ENCODE measurements at places on chromosomes 12 and 14.
A peak's percentile ranks its signal among the peaks of the same experiment; 100 is the strongest.

DNA sequence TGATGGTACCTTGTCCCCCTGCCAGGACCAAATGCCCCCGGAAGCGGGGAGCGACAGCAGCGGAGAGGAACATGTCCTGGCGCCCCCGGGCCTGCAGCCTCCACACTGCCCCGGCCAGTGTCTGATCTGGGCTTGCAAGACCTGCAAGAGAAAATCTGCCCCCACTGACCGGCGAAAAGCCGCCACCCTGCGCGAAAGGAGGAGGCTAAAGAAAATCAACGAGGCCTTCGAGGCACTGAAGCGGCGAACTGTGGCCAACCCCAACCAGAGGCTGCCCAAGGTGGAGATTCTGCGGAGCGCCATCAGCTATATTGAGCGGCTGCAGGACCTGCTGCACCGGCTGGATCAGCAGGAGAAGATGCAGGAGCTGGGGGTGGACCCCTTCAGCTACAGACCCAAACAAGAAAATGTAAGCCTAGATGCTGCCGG is 410 bp downstream of the MYF6 start:
- DNase-seq: no peak

DNA sequence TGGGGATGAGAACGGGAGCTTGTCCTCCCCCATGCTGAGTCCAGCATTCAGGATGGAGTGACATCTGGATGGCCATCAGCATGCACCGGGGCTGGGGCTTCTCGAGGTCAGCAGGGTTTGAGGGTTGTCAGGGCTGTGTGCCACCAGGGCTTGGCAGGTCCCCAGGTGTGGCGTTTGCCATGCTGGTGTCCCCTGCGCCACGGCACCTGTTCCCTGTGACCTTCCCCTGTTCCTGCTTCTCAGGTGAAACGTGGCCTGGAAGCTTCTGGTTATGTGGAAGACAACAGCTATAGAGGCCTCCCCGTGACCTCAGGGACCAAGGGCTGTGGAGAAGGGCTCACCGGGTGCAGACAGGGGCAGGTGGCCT is 152.4 kb downstream of the KIF26A start:
- no peak for DNase-seq

- no peak for DNase-seq
These were observed 4.4 kb downstream of the C12orf54 start for GRCh38 chr12:48486679-48487078.

DNA sequence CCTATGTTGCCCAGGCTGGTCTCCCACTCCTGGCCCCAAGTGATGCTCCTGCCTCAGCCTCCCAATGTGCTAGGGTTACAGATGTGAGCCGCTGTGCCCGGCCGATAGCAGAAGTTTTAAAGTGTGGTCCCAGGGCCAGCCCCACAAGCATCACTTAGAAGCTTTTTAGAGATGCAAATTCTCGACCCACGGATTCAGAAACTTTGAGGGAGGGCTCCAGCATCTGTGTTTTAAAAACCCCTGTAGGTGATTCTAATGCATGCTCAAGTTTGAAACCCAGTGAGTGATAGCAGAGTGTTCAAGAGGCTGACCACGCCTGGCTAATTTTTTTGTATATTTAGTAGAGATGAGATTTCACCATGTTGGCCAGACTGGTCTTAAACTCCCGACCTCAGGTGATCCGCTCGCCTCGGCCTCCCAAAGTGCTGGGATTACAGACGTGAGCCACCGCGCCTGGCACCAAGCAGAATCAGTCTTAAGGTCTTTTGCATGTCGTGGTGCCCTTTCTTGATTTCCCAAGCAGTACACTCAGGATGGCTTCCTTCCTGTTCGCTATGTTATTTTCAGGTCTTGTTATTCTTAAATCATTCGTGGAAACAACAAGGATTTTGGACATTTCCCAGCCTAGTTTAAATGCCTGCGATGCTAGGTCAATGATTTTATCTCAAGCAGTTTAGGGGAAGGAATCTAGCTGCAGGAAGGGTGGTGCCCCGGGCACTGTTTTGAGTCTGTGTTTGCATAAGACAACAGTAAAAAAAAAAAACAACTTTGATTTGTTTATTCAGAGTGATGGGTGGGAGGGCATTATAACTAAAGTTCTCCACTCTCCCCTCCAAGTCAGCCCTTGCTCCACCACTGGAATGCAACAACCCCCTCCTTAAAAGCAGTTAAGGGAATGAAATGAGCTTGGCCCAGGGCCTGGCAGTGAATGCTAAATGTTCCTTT is 9.2 kb upstream of the RILPL2 start:
- DNase-seq: no peak

- no peak for DNase-seq
These were observed 2.9 kb downstream of the LMNTD1 start for GRCh38 chr12:25550186-25550585.

- no peak for DNase-seq
These were observed 37.4 kb upstream of the TMEM179 start for GRCh38 chr14:104641753-104642539.

GRCh38 chr12:8678661-8679111 is 16.1 kb upstream of the MFAP5 start:
- no peak for DNase-seq

GRCh38 chr12:101685092-101685491 is 12.3 kb upstream of the CHPT1 start:
- DNase-seq: no peak

DNA sequence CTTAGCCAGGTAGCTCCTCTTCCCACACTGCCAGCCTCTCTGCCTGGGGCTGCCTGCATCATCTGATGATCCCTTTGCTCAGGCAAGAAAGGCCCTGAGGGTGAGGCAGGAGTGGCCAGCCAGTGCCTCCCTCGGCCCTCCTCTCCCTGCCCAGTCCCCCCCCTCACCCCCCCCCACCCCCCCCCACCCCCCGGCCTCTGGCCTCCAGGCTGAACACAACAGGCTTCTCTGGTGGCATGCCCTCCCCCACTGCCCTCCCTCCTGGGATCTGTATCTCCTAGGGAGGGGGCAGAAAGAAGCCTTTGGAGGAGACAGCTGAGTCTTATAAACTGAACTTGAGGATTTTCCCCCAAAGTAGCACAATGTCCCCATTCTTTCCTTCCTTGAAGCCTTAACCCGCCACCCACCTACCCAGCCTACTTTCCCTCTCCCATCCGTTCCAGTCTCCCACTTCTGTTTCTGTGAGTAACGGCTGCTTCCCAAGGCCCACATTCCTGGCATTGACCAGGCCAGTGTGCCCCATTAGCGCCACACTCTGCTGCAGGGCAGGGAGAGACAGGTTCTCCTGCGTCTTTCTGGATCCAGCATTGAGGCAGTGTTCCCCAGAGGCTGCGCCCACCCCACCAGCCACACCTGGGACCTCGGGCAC is 82.1 kb downstream of the B4GALNT3 start:
- DNase-seq: no peak

GRCh38 chr12:105289114-105289904 is 41.2 kb upstream of the C12orf75 start:
- no peak for DNase-seq

DNA sequence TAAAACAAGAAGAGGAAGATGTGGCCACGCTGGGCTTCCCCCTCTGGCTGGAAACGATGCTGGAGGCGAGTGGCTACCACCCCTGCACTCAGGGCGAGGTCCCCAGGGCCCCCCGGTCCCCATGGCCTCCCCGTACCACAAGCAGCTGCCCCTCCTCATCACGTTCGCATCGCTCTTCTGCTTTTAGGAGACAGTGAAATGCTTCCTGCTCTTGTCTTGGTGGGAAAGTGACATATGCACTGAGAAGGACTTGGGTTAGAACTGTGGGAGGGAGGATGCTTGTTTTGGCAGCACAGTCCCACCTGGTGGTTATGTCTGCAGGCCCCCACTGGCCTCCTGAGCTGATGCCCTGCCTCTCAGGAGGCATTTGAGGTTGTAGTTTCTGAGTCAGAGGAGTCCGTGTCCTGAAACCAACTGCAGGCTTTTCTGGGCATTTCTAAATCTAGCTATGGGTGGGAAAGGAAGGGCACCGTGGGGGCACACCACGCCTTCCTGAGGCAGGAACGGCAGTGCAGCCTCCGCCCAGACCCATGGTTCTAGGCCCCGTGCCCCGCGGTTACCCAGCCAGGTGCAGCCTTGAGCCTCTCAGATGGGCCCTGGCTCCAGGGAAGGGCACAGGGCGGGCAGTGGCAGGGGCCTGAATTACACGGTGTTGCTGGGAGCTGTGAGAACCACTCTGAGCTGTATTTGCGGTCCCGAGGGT is 139.3 kb downstream of the ADGRD1 start:
- no peak for DNase-seq

GRCh38 chr12:98939350-98939749 is 294.3 kb downstream of the APAF1 start:
- DNase-seq: no peak

GRCh38 chr14:101814934-101815333 is 53.4 kb downstream of the PPP2R5C start:
- no peak for DNase-seq

DNA sequence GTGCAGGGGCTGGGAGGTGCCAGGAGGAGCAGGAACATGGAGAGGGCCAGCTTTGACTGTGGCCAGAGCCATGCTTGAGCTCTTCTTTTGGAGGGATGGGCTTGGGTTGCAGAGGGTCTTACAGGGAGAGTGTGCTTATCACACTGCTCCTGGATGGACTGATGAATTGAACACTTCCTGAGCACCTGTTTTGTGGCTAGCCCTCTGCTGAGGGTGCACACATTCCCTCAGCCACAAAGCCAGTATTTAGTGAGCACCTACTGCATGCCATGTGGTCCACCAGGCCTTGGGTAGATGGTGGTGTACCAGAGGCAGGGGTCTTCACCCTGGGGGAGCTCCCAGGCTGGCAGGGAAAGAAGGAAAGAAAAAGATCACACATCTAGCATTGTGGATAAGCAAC is 118.9 kb downstream of the SLC25A47 start:
- no peak for DNase-seq

DNA sequence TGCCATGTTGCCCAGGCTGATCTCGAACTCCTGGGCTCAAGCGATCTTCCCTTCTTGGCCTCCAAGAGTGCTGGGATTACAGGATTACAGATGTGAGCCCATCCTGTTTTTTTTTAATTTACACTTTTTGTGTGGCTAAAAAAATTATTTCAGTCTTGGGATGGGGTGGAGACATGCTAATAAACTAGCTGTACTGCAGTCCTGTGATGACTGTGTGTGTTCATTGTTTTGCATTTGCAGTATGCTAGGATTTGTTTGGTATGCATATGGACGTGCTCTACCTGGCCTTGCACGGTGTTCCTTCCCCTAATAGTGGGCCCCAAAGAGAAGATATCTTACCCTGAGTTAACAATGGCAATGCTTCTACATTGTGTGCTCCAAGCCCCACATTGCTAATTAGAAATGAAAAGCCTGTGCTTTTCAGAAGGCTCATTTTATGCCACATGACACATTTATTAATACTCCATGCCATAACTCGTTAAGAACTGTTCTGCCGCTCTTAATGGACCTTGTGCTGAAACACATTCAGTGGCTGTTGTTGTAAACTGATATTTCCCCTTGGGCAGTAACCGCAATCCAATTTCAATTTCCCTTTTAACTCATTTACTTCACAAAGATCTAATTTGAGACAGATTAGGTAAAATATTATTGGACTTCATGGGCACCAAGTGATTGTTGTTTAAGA is 86.4 kb downstream of the SCN8A start:
- DNase-seq: no peak

GRCh38 chr12:5518584-5519365 is 86.9 kb downstream of the NTF3 start:
- DNase-seq: no peak

- no peak for DNase-seq
These were observed 9.7 kb upstream of the POP5 start for GRCh38 chr12:120590741-120591407.

DNA sequence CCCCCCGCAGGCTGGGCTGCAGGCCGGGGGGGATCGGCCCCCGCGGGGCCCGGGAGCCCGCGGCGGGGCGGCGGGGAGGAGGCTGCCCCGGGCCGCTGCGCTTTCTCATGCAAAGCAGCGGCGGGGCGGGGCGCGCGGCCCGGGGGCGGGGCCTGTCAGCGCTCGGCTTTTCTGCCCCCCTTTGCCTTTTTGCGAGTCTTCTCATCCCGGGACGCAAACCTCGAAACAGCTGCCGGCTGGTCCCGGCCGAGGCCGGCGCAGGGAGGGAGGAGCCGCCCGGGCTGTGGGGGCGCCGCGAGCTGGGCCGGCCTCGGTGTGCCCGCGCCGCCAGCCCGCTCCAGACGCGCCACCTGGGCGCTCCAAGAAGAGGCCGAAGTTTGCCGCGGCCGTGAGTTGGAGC is at the start of gene FZD10:
Gene FZD10 (plus strand): TSS at position 198 of the 400 bp plus-strand sequence. CDS start 479 bp downstream, outside the sequence.
- DNase-seq: no peak

GRCh38 chr12:95767703-95768102 is 22.9 kb downstream of the NTN4 start:
- DNase-seq: no peak

GRCh38 chr14:32567543-32568384 is 238.7 kb downstream of the AKAP6 start:
- no peak for DNase-seq

DNA sequence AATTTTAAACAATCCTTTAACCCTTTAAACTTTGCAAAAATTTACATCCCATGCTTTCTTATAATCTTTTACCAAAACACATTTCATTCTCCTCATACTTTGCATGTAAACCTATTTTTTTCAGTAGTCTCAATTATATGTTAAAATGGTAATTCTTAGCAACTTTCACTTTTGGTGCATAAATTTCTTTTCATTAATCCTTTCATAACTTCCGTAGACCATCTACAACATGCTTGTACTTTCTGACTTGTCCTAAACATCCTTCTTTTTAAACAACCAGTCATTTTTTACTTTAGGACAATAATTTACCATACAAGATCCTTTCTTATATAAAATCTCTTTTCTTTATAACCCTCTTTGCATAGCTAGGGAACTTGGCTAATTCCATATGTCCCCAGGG is 19.5 kb downstream of the CCDC91 start:
- no peak for DNase-seq

- DNase-seq: no peak
These were observed 395.2 kb upstream of the TMTC1 start for GRCh38 chr12:30178916-30179315.

DNA sequence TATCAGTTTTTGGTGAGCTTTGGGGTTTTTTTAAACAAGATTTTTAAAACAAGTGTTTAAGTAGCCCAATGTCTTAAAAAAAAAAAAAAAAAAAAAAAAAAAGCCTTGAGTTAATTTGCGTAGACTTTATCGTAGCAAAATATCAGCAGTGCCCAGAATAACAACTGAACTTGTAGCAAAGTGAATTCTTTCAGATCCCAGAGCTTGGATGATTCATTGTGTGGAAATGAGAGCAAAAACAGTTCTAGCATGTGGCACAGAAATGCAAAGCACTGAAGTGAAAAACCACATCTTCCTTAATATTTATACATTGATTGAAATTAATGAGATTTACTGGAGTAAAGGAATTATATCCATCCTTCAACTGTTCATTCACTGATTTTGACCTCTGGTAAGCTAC is 258.1 kb downstream of the EGLN3 start:
- no peak for DNase-seq

DNA sequence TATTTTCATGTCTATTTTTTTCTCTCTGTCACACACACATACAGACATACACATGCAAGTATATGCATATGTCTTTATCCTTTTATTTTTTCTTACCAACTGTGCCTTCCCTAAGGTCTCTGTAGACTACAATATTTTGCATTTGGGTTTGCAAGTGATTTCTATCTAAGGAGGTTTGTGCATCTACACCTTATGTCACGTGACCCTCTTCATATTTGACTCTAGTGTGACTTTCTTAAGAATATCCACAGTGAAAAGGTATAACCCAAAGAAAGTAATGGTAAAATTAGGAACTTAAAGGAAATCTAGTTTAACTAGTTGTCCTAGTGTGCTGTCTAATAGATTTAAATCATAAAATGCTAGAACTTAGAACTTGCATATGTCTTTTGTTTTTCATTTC is 298.8 kb upstream of the LRIG3 start:
- DNase-seq: no peak

- no peak for DNase-seq
These were observed 189.4 kb downstream of the NTF3 start for GRCh38 chr12:5621329-5621728.

- peak; percentile 50 for DNase-seq
These were observed 24.2 kb downstream of the SH2B3 start for GRCh38 chr12:111429828-111430432.
